ENCODE measurements at places on chromosomes 2 and 18. TPM values are rescaled to one million over a fixed set of nuclear protein-coding genes. Genes with fewer than 3 reads are reported as not detected.
A peak's percentile ranks its signal among the peaks of the same experiment; 100 is the strongest.

ATAD2B gene
- 24.3 TPM for total RNA-seq

PCARE gene
- 0.95 TPM for total RNA-seq

DNA sequence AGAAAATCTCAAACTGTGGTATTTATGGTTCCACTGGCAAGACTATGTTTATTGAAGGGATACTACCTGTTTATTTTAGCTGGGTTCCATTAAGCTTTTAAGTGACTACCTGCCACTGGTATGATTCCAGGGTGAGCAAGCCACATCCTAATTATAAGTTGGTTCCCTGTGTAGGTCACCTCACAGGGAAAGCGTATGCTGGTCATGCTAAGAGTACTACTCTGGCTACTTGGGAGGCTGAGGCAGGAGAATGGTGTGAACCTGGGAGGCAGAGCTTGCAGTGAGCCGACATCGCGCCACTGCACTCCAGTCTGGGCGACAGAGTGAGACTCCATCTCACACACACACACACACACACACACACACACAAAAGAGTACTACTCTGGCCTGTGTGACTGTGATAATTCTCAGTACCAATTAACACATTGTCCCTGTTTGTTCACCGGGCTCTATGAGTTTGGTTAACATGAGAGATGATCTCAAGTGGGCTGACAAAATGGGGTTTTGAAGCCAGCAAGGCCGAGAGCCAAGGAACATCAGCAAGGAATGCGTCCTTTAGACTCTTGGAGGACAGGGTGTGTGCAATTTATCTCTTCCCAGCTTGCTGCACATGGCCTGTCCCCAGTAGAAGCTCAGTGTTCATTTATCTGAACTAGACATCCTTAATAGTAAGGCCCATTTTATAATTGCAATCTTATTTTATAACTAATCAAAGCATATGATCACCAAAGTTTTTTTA lies 15.2 kb upstream of the ITSN2 start:
- H3K4me3 ChIP-seq, result no peak overlapping the region
- H3K4me1 ChIP-seq, result no peaks in the 10 kb centered on the region
- no peak overlapping the region for H3K27ac ChIP-seq
- H3K27me3 ChIP-seq, result no peaks in the 10 kb centered on the region

DNA sequence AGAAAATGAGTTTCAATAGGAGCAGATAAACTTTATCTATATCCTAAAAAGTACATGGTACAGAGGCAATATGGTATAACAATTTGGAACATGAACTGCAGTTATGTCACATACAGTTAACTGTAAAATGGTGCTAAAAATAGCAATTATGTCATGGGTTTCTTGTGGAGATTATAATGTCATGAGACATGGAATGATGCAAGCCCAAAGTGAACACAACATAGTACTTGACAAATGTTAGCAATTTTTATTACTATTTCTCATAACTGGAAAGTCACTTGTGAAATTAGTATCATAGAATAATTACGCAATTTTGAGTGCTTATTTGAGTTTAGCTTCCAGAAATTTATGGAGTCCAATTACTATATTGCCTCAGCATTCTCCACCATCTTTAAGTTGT lies 1263.4 kb downstream of the DSC3 start:
- no peak for DNase-seq
- H3K4me3 ChIP-seq, result no peak overlapping the region
- no peaks in the 10 kb centered on the region for H3K27me3 ChIP-seq

DNA sequence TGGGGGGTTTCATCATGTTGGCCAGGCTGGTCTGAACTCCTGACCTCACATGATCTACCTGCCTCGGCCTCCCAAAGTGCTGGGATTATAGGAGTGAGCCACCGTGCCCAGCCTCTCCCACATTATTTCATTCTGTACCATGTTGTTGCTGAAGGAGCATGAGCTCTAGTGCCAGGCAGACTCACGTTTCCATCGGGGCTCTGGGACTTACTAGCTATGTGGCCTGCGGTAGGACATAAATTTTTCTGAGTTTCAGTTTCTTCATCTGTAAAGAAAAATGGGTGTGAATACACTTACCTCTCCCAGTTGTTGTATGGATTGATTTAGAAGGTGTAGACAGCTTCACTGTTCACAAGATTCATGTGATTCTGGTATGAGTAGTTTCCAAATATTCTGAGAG lies 30.8 kb upstream of the CCL20 start:
- peaks cover 4% of the 10 kb centered on the region for H3K4me1 ChIP-seq
- DNase-seq, result no peak
- no peak overlapping the region for H3K27ac ChIP-seq
- no peaks in the 10 kb centered on the region for H3K36me3 ChIP-seq
- no peaks in the 10 kb centered on the region for H3K27me3 ChIP-seq

- H3K27ac ChIP-seq, result no peak overlapping the region
- no peaks in the 10 kb centered on the region for H3K27me3 ChIP-seq
- DNase-seq, result no peak
- H3K4me3 ChIP-seq, result no peak overlapping the region
- no peaks in the 10 kb centered on the region for H3K4me1 ChIP-seq
- H3K36me3 ChIP-seq, result no peaks in the 10 kb centered on the region
Measured at GRCh38 chr18:24878289-24878688, 417.9 kb downstream of the HRH4 start.

GRCh38 chr18:31064130-31064529 lies 21.6 kb upstream of the DSC3 start:
- peaks cover 6% of the 10 kb centered on the region for H3K36me3 ChIP-seq
- no peak overlapping the region for H3K27ac ChIP-seq
- H3K4me3 ChIP-seq, result no peak overlapping the region
- no peak for DNase-seq
- H3K4me1 ChIP-seq, result no peaks in the 10 kb centered on the region
- H3K27me3 ChIP-seq, result no peaks in the 10 kb centered on the region

- no peaks in the 10 kb centered on the region for H3K27me3 ChIP-seq
- no peak overlapping the region for H3K27ac ChIP-seq
- no peak for DNase-seq
- H3K4me1 ChIP-seq, result peaks cover 7% of the 10 kb centered on the region
- H3K4me3 ChIP-seq, result no peak overlapping the region
- H3K36me3 ChIP-seq, result no peaks in the 10 kb centered on the region
Measured at GRCh38 chr2:179344970-179345369, 80.3 kb upstream of the SESTD1 start.

DNA sequence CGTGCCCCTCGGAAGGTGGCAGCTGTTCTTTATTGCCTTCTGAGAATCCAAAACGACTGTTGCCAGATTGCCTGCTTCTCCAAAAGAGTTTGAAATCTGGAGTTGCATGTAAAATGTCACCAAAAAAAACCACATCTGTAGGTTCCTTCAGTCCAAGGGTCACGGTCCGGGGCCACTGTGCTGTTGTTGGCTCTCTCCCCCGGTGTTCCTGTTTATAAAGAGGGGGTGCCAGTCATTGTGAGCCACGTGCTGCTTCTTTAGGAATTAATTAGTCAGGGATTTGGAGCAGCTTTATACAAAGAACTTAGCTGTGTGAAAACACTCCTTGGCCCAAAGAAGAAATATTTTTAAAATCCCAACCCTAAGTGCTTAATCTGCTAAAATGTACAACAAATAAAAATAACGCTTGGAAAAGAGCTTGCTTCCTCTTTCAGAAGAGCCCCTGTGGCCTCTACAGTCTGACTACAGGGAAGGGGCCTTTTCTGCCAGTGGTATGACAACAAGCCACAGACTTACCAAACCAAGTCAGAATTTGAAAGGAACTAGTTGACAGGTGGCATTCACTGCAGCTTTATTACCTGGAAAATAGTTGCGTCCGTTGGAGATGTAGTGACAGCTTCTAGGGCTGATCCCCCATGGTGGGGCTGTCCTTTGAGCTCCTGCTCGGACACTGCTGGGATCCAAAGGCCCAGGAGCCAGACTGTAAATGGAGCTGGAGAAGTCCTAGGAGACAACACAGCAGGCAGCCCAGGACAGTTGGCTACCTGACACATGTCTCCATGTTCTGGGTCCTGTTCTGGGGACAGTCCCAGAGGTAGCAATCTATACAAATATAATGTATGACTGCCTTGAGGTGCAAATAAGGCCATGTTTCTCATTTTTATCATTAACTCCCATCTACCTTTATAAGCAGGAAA lies 84.5 kb upstream of the SLC1A4 start:
- H3K36me3 ChIP-seq, result no peaks in the 10 kb centered on the region
- H3K27me3 ChIP-seq, result no peaks in the 10 kb centered on the region
- DNase-seq, result peak; percentile 59
- no peak overlapping the region for H3K27ac ChIP-seq
- H3K4me3 ChIP-seq, result no peak overlapping the region

DNA sequence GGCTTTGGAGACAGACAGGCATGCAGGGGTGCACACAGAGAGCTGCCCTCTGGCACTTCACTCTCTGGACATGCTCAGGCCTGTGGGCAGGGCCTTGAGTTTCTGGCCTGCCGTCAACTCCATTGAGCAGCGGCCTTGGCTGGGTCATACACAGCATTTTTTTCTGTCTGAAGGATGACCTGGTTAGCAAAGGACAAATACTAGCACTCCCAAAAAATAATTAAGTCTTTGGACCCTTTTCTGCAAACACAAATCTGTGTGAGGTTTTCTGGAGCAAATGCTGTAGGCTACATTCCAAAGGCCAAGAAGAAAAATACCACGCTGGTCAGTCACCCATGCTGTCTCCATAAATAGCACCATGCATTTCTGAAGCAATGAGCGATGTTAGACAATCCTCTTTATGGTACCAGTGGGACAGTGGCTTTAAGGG lies 124.7 kb upstream of the CTAGE1 start:
- H3K27me3 ChIP-seq, result no peaks in the 10 kb centered on the region
- no peaks in the 10 kb centered on the region for H3K4me1 ChIP-seq
- DNase-seq, result peak; percentile 61
- no peak overlapping the region for H3K4me3 ChIP-seq
- no peak overlapping the region for H3K27ac ChIP-seq

- H3K27ac ChIP-seq, result no peak overlapping the region
- no peaks in the 10 kb centered on the region for H3K4me1 ChIP-seq
- DNase-seq, result no peak
- H3K4me3 ChIP-seq, result no peak overlapping the region
- no peaks in the 10 kb centered on the region for H3K27me3 ChIP-seq
- H3K36me3 ChIP-seq, result no peaks in the 10 kb centered on the region
Measured at GRCh38 chr2:168961450-168962229, 60.5 kb downstream of the G6PC2 start.

DNA sequence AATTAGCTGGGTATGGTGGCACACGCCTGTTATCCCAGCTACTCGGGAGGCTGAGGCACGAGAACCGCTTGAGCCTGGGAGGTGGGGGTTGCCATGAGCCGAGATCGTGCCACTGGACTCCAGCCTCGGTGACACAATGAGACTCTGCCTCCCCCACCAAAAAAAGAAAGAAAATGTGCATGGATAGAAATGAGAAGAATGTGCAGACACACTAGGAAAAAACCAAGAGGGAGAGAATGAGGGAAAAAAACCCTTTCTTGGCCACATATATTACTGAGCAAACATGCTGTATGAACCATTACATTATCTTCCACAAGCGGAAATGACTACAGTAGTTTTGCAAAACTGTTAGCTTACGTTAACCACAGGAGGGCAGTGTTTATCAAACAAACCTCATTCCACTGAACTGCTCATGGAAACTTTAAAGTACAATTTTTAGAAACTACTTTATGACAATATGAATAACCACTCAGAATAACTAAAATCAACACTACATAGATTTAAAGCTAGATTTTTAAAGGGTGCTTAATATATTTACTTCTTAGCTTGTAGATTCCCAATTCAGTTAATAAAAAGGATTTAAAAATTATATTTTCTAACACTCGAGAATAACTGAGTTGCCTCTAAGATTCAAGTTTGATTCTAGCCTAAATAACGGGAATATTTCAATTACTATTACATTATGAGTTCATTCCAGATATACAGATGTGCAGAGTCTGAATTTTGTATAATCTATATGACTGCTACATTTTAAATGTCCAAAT lies 26.4 kb downstream of the ASXL2 start:
- H3K27me3 ChIP-seq, result no peaks in the 10 kb centered on the region
- DNase-seq, result no peak
- H3K27ac ChIP-seq, result no peak overlapping the region
- no peaks in the 10 kb centered on the region for H3K36me3 ChIP-seq
- peaks cover 25% of the 10 kb centered on the region for H3K4me1 ChIP-seq
- H3K4me3 ChIP-seq, result peak overlapping the region; percentile 14

- no peaks in the 10 kb centered on the region for H3K27me3 ChIP-seq
- H3K4me3 ChIP-seq, result no peak overlapping the region
- H3K27ac ChIP-seq, result no peak overlapping the region
Measured at GRCh38 chr2:128702616-128703015, 383.9 kb upstream of the HS6ST1 start.

Data from lower lobe of right lung (tissue), 2 donors.